ENCODE measurements at places on chromosomes 6 and 20.

GRCh38 chr6:110688661-110689268 is 126.5 kb downstream of the CDK19 start:
- DNase-seq: no peak

DNA sequence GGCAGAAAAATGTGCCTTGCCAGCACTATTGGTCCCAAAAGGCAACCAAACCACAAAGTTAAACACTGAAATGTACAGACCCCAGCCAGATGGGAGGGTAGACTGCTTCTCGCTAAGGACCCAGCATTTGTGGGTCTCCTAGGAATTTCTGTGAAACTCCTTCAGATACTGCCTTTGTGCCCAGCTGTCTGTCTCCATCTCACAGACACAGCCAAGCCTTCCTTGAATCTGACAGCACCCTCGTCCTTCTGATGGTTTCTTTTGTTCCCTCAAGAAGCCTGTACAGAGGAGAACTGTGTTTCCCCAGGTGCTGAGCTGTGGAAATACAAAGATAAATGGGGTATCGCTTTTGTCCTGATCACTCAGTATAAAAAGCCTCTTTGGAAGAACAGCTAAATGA is 254.0 kb upstream of the TAB2 start:
- no peak for DNase-seq

GRCh38 chr6:127855542-127856159 is 45.2 kb downstream of the THEMIS start:
- no peak for DNase-seq

DNA sequence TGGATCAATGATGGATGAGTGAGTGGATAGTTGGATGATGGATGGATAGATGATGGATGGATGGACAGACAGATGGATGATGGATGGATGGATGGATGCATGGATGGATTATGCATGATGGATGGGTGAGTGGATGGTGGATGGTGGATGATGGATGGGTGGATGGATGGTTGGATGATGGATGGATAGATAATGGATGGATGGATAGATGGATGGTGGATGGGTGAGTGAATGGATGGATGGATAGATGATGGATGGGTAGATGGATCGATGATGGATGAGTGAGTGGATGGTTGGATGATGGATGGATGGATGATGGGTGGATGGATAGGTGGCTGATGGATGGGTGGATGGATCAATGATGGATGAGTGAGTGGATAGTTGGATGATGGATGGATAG is 176.0 kb downstream of the TAF4 start:
- no peak for DNase-seq

All from SJSA1 (cell line).